ENCODE measurements at places on chromosomes 2 and 18. TPM values are rescaled to one million over a fixed set of nuclear protein-coding genes. Genes with fewer than 3 reads are reported as not detected.

- no peaks in the 10 kb centered on the region for H3K4me1 ChIP-seq
- no peaks in the 10 kb centered on the region for H3K36me3 ChIP-seq
- H3K4me3 ChIP-seq, result no peak overlapping the region
- H3K27me3 ChIP-seq, result peaks cover 33% of the 10 kb centered on the region
- no peak for DNase-seq
Measured at GRCh38 chr2:99711144-99711543, 221.3 kb upstream of the REV1 start.

GRCh38 chr18:48186131-48186766 is 222.9 kb downstream of the ZBTB7C start:
- H3K27me3 ChIP-seq, result peaks cover 50% of the 10 kb centered on the region
- no peak for DNase-seq
- no peak overlapping the region for H3K27ac ChIP-seq
- H3K4me3 ChIP-seq, result no peak overlapping the region
- H3K36me3 ChIP-seq, result no peaks in the 10 kb centered on the region
- H3K4me1 ChIP-seq, result no peaks in the 10 kb centered on the region

DNA sequence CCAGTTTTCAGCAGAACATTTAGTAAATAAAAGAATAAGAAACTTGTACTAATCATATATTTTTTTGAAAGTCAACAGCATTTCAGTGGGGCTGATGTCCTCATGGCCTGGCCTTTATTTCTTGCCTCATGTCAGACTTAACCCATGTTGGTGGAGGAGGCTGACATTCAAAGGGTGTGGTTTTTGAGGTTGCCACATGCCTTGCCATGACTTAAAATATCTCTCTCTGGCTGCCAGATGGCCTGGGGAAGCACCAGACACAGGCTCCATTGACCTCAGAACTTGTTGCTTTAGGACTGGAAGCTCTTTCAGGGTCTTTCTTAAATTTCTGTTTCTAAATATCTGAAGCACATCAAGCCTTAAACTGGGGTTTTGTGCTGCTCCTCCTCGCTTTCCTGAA is 32.5 kb upstream of the CD28 start:
- H3K4me3 ChIP-seq, result no peak overlapping the region
- no peak for DNase-seq
- no peaks in the 10 kb centered on the region for H3K36me3 ChIP-seq
- no peaks in the 10 kb centered on the region for H3K27me3 ChIP-seq
- no peaks in the 10 kb centered on the region for H3K4me1 ChIP-seq

DNA sequence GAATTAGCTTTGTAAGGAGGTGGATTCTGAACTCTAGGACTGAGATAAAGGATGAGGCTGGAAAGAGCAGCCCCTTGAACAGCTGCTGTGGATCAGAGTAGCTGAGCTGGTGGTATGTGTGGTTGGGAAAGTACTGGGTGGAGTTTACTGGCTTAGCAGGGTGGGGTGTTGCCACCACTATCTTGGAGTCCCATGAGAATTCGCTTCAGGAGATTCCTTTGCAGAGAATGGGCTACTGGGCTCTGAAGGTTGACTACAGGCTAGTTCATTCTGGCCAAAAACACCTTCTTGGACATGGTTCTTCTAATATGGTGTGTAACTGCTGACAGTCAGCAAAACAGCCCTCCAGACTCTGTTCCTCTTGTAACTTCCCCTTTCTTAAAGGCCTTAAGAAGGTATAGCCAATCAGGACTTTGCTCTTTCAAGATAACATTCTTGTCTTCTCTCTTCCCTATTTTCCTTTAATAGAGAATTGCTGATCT is 52.7 kb downstream of the TET3 start:
- H3K4me1 ChIP-seq, result no peaks in the 10 kb centered on the region

GRCh38 chr18:10018289-10018688 is 104.5 kb downstream of the VAPA start:
- no peaks in the 10 kb centered on the region for H3K27me3 ChIP-seq
- H3K36me3 ChIP-seq, result no peaks in the 10 kb centered on the region

- H3K4me3 ChIP-seq, result no peak overlapping the region
- H3K36me3 ChIP-seq, result no peaks in the 10 kb centered on the region
- no peak for DNase-seq
Measured at GRCh38 chr2:84494070-84494469, 22.2 kb upstream of the DNAH6 start.

- peaks cover 13% of the 10 kb centered on the region for H3K27me3 ChIP-seq
- no peaks in the 10 kb centered on the region for H3K36me3 ChIP-seq
- no peak for DNase-seq
- no peak overlapping the region for H3K4me3 ChIP-seq
- H3K27ac ChIP-seq, result no peak overlapping the region
Measured at GRCh38 chr18:78713069-78713468, 266.5 kb upstream of the SALL3 start.

DNA sequence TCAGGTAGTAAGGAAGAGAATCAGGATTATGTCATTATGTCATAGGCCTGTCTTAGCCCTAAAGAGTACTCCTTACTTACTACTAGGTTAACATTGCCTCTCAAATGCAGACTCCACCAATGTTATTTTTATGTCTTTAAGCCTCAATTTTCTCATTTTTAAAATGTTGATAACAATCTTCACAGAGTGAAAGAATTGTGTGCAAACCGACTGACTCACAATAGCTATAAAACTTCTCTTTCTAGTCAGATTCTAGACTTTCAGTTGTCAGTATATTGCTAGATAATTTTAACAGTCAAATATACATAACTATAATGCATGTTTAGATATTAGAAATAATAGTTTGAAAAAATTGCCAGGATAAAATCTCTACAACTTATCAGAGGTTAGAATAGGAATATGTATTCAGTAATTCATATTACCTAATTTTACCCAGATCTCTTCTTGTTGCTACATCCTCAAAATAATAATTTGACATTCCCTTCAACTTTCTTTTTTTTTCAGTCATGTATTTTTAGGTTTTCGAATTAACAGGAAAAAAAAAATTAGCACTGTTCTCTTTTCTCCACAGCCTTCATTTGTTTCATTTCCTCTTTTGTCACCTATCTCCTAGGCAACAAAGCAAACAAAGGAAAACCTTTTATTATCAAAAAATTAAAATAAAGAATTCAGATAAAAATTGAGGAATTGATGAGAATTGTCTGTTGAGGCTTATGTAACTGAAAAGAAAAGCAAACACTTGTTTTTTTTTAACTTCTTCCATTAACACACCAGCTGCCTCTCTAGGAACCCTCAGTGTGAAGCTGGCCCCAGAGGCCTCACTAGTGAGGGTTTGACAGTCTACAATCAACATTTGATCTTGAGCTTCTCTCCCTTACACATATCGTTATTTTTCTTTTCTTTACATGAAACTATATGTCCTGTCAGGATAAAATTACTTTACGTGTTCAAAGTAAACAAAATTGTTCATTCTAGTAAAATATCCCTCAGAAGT is 279.0 kb downstream of the CALCRL start:
- H3K27ac ChIP-seq, result no peak overlapping the region
- no peak for DNase-seq
- no peaks in the 10 kb centered on the region for H3K36me3 ChIP-seq
- no peak overlapping the region for H3K4me3 ChIP-seq
- H3K27me3 ChIP-seq, result no peaks in the 10 kb centered on the region

- peak overlapping the region; percentile 38 for H3K4me3 ChIP-seq
- peaks cover 15% of the 10 kb centered on the region for H3K4me1 ChIP-seq
- no peaks in the 10 kb centered on the region for H3K27me3 ChIP-seq
Measured at GRCh38 chr2:136246086-136246669, 128.2 kb upstream of the CXCR4 start.

- no peaks in the 10 kb centered on the region for H3K27me3 ChIP-seq
- no peak overlapping the region for H3K27ac ChIP-seq
- H3K4me1 ChIP-seq, result no peaks in the 10 kb centered on the region
- H3K36me3 ChIP-seq, result no peaks in the 10 kb centered on the region
Measured at GRCh38 chr2:240507778-240508251, 50.0 kb downstream of the ANKMY1 start.

DNA sequence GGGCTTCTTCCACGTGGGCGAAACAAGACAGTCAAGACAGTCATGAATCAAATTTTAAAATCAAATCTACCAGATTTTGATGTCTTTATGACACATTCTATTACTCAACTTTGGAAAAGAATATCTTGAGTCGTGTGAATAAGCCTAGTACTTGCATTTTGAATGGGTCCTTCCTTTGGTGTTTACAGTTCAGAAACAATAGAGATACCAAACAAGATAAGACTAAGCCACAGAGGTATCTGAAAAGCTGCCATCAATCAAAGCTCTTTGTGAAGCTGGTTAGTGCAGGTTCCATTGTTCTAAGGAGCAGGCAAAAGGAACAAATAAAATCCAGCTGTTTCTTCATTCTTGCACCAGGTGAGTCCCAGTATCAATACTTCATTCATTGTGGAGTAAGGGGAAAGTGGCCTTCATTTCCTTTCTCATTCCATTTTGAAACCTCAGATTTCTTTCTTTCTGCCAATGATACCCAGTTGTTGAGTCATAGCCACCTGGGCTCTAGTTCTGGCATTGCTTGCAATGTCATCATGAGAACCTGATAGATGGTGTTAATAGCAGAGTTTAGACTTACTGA is 151.7 kb upstream of the L3MBTL4 start:
- H3K27me3 ChIP-seq, result no peaks in the 10 kb centered on the region
- no peaks in the 10 kb centered on the region for H3K36me3 ChIP-seq
- DNase-seq, result no peak
- H3K4me1 ChIP-seq, result no peaks in the 10 kb centered on the region

DNA sequence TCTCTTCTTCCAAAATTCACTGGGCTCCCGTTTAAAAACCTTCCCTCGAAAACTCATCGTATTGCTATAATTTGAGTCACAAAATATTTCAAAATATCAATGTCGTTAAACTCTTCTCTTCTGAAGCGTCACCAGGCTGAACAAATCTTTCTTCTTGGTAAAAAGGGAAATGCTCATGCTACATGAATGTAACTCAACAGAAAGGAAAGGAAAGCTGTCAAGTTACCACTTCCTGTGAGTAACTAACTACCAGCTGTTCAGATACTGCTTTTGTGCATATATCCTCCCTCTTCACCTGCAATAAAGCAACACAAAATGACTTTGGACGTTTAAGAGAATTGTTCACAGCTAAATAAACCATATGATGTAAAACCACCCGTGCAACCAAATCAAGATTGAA is 95.4 kb downstream of the DOCK10 start:
- H3K4me3 ChIP-seq, result no peak overlapping the region
- no peaks in the 10 kb centered on the region for H3K27me3 ChIP-seq
- no peaks in the 10 kb centered on the region for H3K4me1 ChIP-seq
- no peaks in the 10 kb centered on the region for H3K36me3 ChIP-seq
- H3K27ac ChIP-seq, result no peak overlapping the region
- DNase-seq, result no peak

GRCh38 chr18:647304-647703 is 10.1 kb upstream of the TYMS start:
- H3K4me3 ChIP-seq, result no peak overlapping the region
- no peak overlapping the region for H3K27ac ChIP-seq
- no peaks in the 10 kb centered on the region for H3K36me3 ChIP-seq
- DNase-seq, result no peak

DNA sequence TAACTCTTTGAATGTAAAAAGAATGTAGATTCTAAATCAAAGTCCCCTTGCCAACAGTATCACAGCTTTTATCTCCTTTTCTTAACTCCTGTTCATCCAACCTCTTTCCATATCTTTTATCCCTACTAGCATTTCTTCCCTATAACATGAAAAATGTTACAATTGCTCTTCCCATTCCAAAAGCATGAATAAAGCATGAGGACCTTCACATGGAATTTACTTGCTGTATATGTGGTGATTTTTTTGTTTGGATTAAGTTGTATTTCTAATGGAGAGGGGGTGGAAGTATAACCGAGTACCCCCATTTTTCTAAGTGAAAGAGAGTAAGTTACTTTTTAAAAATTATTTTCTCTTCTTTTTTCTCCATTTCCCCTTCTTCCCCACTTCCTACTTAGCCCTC is 94.9 kb upstream of the RBBP8 start:
- no peak for DNase-seq
- H3K4me3 ChIP-seq, result no peak overlapping the region
- no peak overlapping the region for H3K27ac ChIP-seq
- no peaks in the 10 kb centered on the region for H3K36me3 ChIP-seq

- DNase-seq, result no peak
- H3K36me3 ChIP-seq, result no peaks in the 10 kb centered on the region
- no peak overlapping the region for H3K4me3 ChIP-seq
- H3K27ac ChIP-seq, result no peak overlapping the region
Measured at GRCh38 chr2:229889023-229889422, 32.8 kb downstream of the TRIP12 start.

DNA sequence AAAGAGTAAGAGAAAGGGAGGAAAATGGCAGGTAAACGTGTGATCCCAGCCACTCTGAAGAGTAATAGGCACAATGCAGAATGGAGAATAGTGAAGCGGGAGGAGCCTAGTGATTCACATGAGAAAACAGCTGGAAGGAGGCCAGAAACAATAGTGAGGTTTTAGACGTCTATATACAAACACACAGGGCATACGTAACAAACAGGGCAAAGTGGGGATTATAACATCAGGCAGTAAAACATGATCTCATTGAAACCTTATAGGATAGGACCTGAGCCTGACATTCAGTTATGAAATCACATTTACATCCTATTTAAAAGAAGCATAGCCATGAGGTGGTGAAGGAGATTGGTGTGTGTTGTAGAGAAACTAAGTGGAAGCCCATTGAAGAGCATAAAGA is 33.0 kb upstream of the GATA6 start:
- no peak overlapping the region for H3K27ac ChIP-seq
- H3K27me3 ChIP-seq, result no peaks in the 10 kb centered on the region
- DNase-seq, result no peak
- no peak overlapping the region for H3K4me3 ChIP-seq

DNA sequence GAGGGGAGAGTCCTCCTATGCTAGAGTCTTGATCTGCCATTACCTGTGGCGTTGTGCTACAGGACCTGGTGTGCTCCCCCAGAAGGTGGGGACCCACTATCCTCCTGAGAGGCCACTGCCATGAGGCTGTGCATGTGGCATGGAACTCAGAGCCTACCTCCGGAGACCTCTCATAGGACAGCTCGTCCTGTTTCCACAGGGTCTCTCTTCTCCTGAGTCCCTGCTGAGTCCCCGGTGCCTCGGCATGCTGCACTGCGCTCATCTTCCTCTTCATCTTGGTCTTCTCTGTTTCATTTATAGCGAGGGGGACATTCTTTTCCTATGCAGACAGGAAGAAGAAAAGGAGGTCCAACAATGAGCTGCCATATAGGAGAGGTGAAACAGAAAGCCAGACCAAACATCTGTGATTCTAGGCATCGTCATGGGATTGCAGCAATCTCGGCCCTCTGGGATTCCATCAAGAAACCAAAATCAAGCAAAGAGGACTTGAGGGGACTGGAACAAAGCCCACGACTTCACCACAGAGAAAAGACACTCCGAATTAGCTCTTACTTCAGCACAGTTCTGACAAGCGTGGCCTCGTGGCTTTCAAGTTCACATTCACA is 83.7 kb downstream of the KCNF1 start:
- no peaks in the 10 kb centered on the region for H3K36me3 ChIP-seq
- H3K4me3 ChIP-seq, result no peak overlapping the region
- no peaks in the 10 kb centered on the region for H3K4me1 ChIP-seq
- no peaks in the 10 kb centered on the region for H3K27me3 ChIP-seq

GRCh38 chr2:191231995-191232394 is 13.2 kb upstream of the MYO1B start:
- H3K36me3 ChIP-seq, result no peaks in the 10 kb centered on the region
- H3K27me3 ChIP-seq, result no peaks in the 10 kb centered on the region
- peaks cover 8% of the 10 kb centered on the region for H3K4me1 ChIP-seq
- no peak for DNase-seq
- no peak overlapping the region for H3K4me3 ChIP-seq

The NEURL3 gene
- total RNA-seq, result not detected

The PLEKHH2 gene
- 7.8 TPM for total RNA-seq

The ERLEC1 gene
- total RNA-seq, result 26.9 TPM

The LCT gene
- 0.12 TPM for total RNA-seq

The ARHGAP28 gene
- not detected for total RNA-seq

The EDAR gene
- 0.15 TPM for total RNA-seq

The PTH2R gene
- 0.12 TPM for total RNA-seq

The DPP10 gene
- total RNA-seq, result not detected
